Dermis blood vessel endothelial cell (primary cell): ENCODE measurements at places on chromosomes 16 and 17. TPM values are rescaled to one million over a fixed set of nuclear protein-coding genes. Genes with fewer than 3 reads are reported as not detected.

SNN gene
- total RNA-seq = 34.4 and 56.7 TPM in 2 replicates

SHMT1 gene
- 11.1 and 23.3 TPM in 2 replicates for total RNA-seq

GLTPD2 gene
- not detected in 2 replicates for total RNA-seq

COL1A1 gene
- total RNA-seq = 4.2 and 12.6 TPM in 2 replicates

SLC38A8 gene
- total RNA-seq = not detected in 2 replicates

BCAR1 gene
- total RNA-seq = 141 and 300 TPM in 2 replicates
